ENCODE measurements at places on chromosomes 6 and 20. TPM values are rescaled to one million over a fixed set of nuclear protein-coding genes. Genes with fewer than 3 reads are reported as not detected.

DNA sequence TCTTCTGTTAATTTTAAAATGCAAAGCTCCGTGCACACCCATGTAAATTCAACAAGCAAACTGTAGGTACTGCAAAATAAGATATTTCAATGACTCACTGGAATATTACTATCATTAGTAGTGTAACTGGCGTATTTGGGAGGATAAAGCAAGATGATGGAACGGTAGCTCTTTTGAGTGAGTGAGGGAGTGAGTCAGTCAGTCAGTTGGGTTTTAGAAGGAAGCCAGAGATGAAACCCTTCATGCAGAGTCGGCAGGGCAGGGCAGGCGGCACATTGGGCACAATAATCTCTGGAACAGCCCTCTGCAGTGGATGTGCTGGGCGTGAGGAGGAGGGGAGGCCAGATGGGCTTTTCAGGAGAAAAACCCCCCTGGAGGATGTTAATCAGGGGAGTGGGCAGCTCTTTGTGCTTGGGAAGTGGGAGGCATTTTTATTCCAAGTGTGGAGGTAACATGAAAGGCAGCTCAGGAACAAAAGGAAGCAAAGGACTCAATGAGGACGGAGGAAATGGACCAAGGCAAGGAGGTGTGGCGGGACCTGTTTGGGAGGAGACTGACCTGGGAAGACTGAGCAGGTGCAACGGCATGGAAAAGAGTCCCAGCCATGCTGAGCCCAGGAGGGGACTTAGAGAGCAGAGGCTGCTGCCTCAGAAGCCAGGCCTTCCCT is 171.2 kb downstream of the ZDHHC14 start:
- no peak for DNase-seq

DNA sequence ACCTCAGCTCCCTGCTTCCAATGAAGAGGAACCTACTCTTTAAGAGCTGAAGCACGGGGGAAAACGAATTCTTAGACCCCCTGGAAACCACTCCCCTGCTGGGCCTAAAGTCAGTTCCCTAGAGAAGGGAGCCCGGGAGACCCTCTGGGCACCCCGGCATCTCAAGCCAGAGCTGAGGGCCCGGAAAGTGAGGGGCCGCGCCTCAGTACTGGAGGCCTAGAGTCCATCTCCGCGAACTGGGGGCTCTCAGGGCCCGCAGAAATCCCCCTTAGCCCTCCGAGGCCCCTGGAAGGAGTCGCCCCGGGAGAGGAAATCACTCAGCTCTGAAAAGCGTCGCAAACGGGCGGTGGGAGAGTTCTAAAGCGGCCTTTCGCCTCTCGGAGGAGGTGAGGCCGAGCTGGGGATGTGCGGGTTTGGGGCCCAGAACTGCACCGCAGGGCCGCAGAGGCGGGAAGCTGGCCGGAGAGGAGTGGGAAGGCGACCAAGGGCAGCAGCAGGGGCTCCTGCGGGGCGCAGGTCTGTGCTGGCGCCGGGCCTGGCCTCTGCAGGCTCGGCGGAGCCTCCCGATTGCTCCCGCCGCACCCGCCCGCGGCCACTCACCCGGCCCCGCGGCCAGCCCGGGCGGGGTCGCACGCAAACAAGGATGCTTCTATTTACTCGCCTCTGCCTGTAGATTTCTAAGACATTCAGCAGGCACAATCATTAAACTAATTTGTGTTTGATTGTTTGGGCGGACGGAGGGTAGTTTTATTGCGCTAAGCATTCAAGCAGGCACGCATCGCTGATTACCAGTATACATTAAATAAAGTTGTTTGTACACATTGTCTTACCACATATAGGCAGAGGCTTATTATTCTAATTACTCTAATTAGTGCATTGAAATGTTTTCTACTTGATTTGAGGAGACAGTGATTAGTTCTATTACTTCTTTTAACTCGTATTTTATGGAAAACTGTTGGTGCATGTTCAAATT is 9.2 kb downstream of the POU3F2 start:
- DNase-seq = no peak

GRCh38 chr20:51697096-51697826 is 70.9 kb downstream of the ATP9A start:
- no peak for DNase-seq

- peak; percentile 9 for DNase-seq
These were observed 38.4 kb upstream of the SPTLC3 start for GRCh38 chr20:12970372-12970821.

- DNase-seq = no peak
These were observed 201.5 kb downstream of the DTNBP1 start for GRCh38 chr6:15461127-15461944.

- no peak for DNase-seq
These were observed 280.6 kb upstream of the RUNX2 start for GRCh38 chr6:45047573-45047972.

DNA sequence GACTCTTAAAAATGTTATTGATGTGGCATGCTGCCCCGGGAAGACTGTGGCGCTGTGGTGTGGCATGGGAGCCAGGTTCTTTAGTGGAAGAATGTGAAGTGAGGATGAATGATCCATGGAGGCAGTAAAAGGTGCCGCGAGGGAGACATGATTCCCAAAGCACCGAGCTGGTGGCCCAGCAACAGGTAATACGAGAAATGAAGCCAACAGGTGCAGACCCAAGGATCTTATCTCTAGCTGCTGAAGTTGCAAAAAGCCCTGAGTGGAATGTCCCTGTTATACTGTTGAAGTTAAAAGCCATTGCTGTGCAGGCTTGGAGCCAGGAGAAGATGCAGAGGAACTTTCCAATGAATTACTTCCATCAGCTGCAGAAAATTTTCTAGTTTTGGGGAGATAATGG is 53.5 kb downstream of the OR2B6 start:
- no peak for DNase-seq

GRCh38 chr6:157769776-157770426 is 53.1 kb upstream of the SNX9 start:
- DNase-seq = no peak

GRCh38 chr20:16284385-16285100 is 288.7 kb downstream of the KIF16B start:
- DNase-seq = no peak

The KCNQ5 gene
- 0.48 TPM for total RNA-seq

The PAK5 gene
- total RNA-seq = not detected

The IL20RA gene
- total RNA-seq = 20.5 TPM

The PPP1R18 gene
- 13.7 TPM for total RNA-seq

The SIRPB2 gene
- total RNA-seq = 3.8 TPM

The SLC35D3 gene
- total RNA-seq = not detected

The ZSCAN26 gene
- 18.7 TPM for total RNA-seq

The GTSF1L gene
- not detected for total RNA-seq
